Transverse colon (tissue), 4 donors: ENCODE measurements at places on chromosomes 12 and 14. TPM values are rescaled to one million over a fixed set of nuclear protein-coding genes. Genes with fewer than 3 reads are reported as not detected.

Gene OR6C2
- total RNA-seq = not detected

Gene RFX4
- not detected for total RNA-seq

Gene FERMT2
- total RNA-seq = 186 TPM

Gene EML1
- total RNA-seq = 23.2 TPM

Gene ANO2
- total RNA-seq = 3.3 TPM

Gene APOLD1
- 5.5 TPM for total RNA-seq

Gene ADAM21
- not detected for total RNA-seq

Gene MUCL1
- total RNA-seq = not detected

Gene LALBA
- total RNA-seq = not detected

Gene RD3L
- total RNA-seq = not detected

Gene CRACR2A
- total RNA-seq = 165 TPM

Gene KCNC2
- total RNA-seq = not detected

Gene TMTC1
- total RNA-seq = 16.7 TPM

Gene ARHGDIB
- total RNA-seq = 69.5 TPM

Gene OR4Q3
- total RNA-seq = not detected

Gene ZNF605
- total RNA-seq = 9.3 TPM

Gene BHLHE41
- total RNA-seq = 22.8 TPM

Gene VDR
- total RNA-seq = 89.9 TPM

Gene LRRC74A
- total RNA-seq = not detected

Gene TOMM20L
- not detected for total RNA-seq

Gene SLC25A47
- 0.27 TPM for total RNA-seq

Gene GALNT8
- 3.5 TPM for total RNA-seq

Gene ANKS1B
- total RNA-seq = 1.4 TPM

Gene KCNMB4
- total RNA-seq = 1.1 TPM

Gene EPYC
- not detected for total RNA-seq

Gene TGFB3
- 5.7 TPM for total RNA-seq

Gene GALNT16
- 11.3 TPM for total RNA-seq

Gene TMEM121
- not detected for total RNA-seq

Gene TAS2R7
- total RNA-seq = not detected

Gene VRTN
- not detected for total RNA-seq

Gene PRORP
- total RNA-seq = 39.3 TPM

Gene PPP4R3A
- total RNA-seq = 92.7 TPM

Gene TAS2R9
- not detected for total RNA-seq

Gene NELL2
- total RNA-seq = 9.4 TPM

Gene TSHR
- total RNA-seq = 2.4 TPM

Gene DUSP6
- total RNA-seq = 22.9 TPM

Gene ANKRD33
- not detected for total RNA-seq

Gene TDRD9
- not detected for total RNA-seq

Gene DPF3
- total RNA-seq = 7.3 TPM

Gene GPR135
- total RNA-seq = 7.4 TPM
